Cortex of kidney (tissue), 1 donor: ENCODE measurements at places on chromosomes 16 and 17.

DNA sequence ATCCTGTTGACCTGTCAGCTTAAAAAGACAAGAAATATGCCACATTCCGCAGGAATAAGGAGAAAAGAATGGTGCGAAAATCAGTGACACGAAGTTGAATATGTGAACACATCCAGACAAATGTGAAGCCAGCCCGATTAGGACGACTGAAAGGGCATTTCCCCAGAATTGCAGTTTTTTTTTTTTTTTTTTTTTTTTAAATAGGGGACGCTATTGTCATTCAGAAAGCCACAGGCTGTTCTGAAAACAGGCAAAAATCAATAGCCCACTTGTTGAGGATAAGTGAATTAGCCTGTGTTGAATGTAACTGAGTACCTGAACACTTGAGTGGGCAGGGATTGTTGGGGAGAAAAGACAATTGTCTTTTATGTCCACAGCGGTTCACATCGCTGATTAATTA is 507.1 kb downstream of the WWOX start:
- DNase-seq: no peak

GRCh38 chr17:1597861-1598342 is 30.7 kb downstream of the SLC43A2 start:
- no peak for DNase-seq

DNA sequence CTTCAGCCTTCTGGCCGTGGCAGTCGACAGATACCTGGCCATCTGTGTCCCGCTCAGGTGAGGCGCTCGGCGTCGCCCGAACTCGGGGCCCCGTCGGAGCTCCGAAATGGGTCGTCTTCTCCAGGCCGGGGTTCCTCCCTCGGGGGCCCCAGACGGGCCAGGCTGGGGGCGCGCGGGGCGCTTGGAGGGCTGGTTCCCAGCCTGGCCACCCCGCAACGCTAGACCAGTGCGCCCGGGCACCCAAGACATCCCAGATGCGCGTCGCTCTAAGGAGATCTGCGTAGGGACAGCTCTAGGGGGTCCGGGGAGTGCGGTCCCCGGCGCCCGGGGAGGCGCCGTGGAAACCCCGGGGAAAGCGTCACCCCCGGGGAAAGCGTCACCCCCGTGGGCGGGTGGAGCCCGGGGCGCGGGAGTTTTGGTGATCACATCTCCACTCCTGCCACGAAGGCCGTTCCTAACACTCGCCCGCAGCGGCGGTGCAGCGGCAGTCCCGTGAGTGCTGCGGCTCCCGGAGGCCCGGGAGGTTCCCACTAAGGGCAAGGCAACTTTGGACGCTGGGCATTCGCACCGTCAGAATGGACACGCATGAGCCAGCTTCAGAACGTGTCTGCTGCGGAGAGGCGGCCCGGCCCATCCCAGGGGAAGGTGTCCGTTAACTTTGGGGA is 729 bp downstream of the ADORA2B start:
- no peak for DNase-seq

DNA sequence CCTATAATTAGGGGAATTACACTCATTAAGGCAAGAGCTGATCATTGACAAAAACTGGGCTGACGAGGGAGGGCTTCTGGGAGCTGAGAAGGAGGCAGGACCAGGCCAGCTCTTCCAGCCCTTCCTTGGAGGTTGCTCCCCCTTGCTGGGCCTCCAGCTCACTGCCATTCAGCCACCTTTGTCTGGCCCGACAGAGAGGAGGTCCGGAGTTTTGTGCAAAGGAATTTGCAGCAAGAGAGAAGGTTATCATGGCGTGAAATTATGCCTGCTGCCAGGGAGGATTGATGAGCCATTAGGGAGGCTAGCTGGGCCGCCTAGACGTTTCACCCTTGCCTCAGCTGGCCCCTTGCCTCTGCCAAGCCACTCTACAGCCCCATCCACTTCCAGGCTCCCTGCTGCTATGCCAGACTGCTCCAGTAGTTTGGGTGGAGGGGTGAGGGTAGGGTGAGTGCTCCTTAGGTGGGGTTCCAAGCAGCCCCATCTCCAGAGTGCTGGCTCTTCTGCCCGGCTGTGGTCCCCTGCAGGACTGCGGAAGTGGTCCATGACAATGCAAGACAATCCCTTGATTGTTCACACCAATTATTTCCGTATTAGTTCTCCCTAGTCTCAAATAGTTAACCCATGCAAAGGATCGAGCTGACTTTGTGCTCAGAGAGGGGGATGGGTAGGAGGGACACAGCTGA is 17.1 kb upstream of the PHF12 start:
- DNase-seq: no peak

- no peak for DNase-seq
Measured at GRCh38 chr16:19885451-19886072, 914 bp upstream of the GPRC5B start.

GRCh38 chr16:84838383-84838948 is 18.7 kb downstream of the CRISPLD2 start:
- no peak for DNase-seq

DNA sequence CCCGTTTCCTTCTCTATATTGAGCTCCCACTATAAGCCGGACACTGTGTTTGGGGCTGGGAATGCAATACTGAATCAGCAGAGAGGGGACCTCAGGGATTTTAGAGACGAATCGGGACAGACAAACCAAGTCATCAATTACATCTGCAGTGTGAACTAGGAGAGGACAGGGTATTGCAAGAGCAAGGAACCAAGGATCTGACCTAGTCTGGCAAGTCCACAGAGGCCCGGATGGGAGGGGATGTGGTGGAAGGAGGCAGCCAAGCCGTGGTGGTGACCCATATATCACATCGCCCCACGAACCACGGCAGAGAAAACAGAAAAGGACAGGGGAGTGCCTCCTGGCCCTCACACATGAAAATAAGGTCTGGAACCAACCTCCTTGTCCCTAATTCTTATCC is 28.1 kb upstream of the NXPH3 start:
- DNase-seq: no peak

DNA sequence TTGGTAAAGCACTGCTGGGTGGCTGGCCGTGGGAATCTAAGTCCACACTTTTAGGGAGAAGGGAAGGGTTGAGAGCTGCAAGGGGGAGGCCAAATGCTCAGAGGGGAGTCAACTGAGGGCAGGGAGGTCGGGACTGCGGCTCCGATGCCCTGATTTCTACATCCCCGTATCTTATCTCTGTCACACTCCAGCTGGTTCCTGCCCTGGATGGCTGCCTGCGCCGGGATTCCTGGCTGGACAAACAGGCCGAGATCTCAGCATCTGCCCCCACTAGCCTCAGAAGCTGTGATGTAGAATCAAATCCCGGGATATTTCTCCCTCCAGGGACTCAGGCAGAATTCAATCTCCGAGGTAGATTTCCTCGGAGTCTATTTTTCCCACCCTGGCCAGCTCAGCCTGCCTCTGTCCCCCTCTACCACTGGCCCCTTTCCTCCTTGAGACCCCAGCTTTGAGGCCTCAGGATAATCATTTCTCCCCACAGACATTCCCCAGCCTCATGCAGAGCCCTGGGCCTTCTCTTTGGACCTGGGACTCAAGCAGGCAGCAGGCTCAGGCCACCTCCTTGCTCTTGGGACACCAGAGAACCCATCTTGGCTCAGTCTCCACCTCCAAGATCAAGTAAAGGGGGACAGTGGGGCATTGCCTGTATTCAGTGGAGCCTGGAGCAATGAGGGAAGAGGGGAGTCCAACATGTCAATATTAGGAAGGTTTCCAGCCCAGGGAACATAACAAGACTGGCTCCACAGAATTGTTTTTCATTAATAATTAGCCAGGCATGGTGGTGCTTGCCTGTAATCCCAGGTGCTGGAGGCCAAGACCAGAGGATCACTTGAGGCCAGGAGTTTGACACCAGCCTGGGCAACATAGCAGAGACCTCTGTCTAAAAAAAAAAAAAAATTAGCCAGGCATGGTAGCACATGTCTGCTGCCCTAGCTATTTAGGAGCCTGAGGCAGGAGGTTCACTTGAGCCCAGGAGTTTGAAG is 1.8 kb downstream of the SHBG start:
- DNase-seq: no peak

- no peak for DNase-seq
Measured at GRCh38 chr17:50630524-50631194, 4.0 kb upstream of the ABCC3 start.

GRCh38 chr16:49542946-49543630 is 169.5 kb downstream of the C16orf78 start:
- no peak for DNase-seq

- DNase-seq: no peak
Measured at GRCh38 chr17:34825102-34825501, 136.2 kb downstream of the CCT6B start.

DNA sequence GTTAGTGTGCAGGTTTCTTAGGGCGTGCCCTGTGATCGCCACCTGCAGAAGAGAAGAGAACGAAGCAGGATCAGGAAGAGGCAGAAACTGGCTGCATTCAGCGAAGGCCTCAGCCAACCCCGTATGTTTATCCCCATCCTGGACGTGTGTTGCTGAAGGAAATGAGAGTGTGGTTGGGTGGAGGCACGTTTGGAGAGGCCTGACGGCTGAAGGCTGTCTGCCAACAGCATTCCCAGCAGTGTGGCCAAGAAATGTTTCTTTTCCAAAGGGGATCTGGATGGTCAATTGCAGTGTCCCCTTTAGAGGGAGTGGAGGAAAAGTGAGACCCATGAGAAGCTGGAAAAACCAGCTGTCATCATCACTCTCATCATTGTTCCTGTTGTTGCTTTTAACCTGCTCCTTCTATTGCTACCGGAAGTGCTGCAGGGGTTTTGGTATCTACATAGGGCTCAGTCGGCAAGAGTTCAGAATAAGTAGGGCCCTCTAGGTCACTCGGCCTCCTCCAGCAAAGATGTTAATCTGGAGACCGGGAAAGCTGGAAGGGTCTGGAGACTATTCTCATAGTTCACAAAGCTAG is 46.5 kb upstream of the SLC47A1 start:
- DNase-seq: no peak

DNA sequence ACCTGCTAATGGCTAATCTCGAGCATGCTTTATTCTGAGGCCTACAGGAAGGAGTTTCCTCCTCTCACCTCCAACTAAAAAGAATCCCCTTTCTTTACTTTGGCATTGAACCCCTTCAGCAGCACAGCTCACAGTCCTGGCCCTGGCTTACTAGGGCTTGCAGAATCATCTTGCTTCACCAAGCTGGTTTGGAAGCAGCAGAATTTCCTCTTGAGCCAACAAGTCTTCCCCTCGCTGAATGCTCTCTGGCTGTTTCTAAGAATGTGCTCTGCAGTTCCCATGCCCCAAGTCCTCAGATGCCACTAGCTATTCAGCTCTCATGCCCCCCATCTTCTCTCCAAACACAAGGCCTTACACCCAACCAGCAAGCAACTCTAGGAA is 271.2 kb downstream of the NTN1 start:
- DNase-seq: no peak

- DNase-seq: no peak
Measured at GRCh38 chr17:17024778-17025300, 17.4 kb upstream of the MPRIP start.

DNA sequence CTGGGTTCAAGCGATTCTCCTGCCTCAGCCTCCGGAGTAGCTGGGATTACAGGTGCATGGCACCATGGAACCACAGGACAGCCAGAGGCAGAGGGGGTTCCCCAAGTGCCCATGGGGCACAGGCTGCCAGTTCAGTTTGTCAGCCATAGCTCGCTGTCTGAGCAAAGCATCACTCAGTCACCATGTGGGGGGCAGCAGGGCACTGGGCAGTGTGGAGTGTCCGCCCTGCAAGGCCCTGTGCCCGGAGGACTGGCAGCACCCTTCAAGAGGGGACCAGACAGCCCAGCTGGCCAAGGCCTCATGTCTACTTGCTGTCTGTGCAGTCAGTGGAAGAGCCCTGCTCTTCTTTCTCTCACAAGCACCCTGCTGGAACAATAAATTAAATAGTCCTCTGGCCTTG is 6.4 kb downstream of the ALYREF start:
- no peak for DNase-seq

GRCh38 chr17:2338315-2338657 is 985 bp downstream of the SGSM2 start:
- DNase-seq: no peak

- no peak for DNase-seq
Measured at GRCh38 chr17:44693609-44694008, 4.0 kb upstream of the CCDC43 start.

- DNase-seq: no peak
Measured at GRCh38 chr17:82204831-82205719, 7.6 kb downstream of the CCDC57 start.

DNA sequence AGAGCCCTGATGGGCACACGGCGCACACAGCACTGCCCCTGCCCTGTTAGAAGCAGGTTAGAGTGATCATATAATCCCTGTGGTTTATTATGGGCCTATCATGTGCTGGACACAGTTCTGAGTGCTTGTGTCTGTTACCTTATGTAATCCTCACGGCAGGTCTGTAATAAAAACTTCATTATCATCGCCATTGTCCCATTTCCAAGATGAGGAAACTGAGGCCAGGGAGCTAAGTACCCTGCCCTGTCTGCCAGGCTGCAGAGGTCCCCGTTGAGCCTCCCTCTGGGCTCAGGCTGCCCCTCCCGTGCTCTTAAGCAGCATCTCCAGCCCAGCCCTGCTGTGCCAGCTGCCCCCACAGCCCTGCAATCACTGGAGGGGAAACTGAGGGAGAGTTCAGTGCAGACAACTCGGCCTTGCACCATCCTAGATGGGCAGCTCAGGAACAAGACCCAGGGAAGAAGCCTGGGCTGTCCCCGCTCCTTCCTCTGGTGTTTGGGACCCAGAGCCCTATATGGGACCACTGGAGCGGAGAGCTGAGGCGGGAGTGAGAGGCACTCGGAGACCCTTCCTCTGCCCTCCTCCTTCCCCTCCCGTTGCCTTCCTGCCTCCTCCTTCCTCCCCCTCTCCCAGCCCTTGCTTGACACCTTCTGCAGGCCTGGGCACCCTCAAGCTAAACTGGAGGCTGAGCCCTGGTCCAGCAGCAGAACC is 42.0 kb downstream of the WNT3 start:
- DNase-seq: no peak

DNA sequence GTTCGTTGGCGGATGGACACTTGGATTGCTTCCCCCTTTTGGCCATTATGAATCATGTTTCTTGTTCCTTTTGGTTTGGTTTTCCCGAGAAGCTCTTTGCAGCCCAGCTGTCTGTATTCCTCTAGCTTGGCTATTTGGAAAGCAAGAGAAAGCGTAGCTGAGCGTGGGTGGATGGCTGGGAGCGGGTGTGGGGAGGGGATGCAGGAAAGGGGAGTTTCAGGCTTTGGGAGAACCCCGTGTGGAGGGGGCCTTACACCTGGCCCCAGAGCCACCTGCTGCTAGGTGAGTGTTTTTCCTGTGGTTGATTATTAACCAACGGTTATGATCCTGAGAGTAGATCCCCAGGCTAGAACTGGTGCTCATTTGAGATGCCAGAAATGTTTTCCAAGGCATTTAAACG is 103.7 kb downstream of the RAP1GAP2 start:
- no peak for DNase-seq
